HuH-7 (cell line): ENCODE measurements at places on chromosomes 2 and 18.

- DNase-seq, result no peak
These were observed 48.9 kb downstream of the ARL4C start for GRCh38 chr2:234447963-234448362.

GRCh38 chr2:145757503-145758246 lies 1237.8 kb upstream of the ZEB2 start:
- DNase-seq, result no peak

GRCh38 chr18:5894611-5895298 lies 567 bp downstream of the TMEM200C start:
- DNase-seq, result no peak

GRCh38 chr2:197239434-197239833 lies 71.1 kb downstream of the ANKRD44 start:
- DNase-seq, result no peak

DNA sequence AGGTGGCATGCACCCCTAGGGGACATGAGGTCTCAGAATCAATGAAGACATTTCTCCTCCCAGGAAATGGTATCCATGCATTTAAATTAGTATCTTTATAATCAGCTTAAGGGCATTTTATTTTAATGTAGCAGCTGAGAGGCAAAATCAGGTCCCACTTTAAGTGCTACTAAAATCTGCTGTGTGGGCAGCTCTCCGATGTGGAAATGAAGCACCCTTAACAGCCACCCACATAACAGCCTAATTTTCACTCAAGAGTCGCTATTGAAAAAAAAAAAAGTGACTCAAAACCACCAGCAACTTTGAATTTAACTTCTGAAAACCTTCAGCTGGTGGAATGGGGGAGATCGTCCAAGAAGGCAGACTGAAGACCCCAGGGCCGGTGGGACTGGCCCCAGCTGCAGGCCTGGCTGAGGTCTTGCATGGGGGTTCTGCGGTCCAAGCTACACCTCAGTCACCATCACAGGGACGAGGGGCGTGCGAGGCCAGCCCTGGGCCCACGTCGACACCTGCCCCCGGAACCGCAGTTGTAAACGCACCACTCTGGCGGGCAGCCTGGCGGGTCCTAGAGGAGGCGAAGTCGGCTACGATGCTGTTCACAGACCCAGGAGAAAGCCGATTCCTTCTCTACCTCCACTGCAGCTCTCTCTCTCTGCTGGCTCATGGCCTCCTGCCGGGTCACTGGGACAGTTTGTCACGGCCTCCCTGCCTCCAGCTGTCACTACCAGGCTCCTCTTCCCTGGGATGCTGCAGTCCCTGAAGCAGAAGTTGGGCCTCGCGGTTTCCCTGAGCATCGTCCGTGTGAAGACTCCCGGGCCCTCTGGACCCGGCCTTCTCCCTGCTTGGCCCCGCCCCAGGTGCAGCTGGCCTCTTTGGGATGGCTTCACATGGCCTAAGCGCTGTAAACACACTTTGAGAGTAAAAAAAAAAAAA lies 111.9 kb downstream of the KCNF1 start:
- DNase-seq, result no peak

- no peak for DNase-seq
These were observed 1.2 kb downstream of the TGOLN2 start for GRCh38 chr2:85326406-85327159.

GRCh38 chr18:37716106-37716735 lies 150.6 kb upstream of the CELF4 start:
- DNase-seq, result no peak

DNA sequence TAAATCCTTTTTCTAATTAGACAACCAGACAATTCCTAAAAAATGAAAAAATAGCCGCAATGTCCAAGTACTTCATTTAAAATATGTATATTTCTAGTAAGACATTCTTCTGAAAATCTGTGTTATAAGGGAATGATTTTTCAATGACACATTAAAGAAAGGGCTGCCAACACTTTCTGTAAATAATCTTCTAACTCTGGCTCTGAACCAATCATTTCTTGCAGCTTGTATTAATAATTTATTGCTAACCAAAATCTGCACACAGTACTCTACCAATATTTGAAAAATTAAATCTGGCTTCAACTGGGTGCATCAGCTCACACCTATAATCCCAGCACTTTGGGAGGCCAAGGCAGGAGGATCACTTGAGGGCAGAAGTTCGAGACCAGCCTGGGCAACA lies 8.3 kb downstream of the NFU1 start:
- DNase-seq, result no peak

DNA sequence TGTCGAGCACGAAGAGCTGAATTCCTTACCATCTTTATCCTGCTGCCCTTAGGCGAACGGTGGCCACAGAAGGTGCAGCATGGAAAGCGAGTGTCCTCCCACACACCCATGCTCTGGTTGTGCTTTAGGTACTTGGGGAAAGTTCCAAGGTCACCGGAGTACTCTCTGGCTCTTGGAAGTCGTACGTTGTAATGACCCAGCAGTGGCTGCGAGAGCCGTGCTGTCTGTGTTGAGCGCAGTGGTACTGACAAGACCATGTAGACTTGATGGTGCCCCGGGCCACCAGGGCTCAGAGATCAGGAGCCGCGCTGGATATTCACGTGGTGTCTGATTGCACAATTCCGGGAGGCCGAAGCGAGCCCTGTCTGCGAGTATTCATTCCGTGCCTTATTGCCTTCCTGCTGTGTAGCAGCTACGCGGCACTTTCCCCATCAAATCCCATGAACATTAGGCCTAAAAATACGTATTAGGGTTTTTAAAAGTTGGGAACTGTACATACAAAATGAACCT lies 222.0 kb downstream of the ZNF516 start:
- DNase-seq, result no peak

GRCh38 chr18:49728542-49728941 lies 84.8 kb downstream of the ACAA2 start:
- DNase-seq, result peak; percentile 38

GRCh38 chr2:233556881-233557736 lies 9.5 kb downstream of the USP40 start:
- DNase-seq, result no peak

DNA sequence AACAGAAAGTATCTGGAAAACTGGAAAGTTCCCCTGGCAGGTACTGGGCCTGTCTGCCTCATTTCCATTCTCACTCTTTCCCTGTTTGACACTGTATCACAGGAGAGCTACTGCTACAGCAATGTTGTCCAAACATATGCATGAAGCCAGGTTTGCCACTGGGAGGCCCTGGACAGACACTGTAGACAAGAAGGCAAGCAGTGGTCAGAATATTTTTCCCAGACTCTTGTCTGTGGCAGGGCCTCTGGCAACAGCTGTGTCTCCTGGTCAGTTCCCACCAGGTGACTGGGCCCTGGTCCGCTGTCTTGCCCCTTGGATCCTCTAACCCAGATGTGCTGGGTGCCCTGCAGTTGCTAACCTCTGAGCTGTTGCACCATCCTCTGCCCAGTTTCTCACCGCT lies 178.9 kb upstream of the FANCL start:
- no peak for DNase-seq

GRCh38 chr2:222568865-222569264 lies 87.0 kb downstream of the FARSB start:
- no peak for DNase-seq
